ENCODE measurements at places on chromosomes 6 and 20. TPM values are rescaled to one million over a fixed set of nuclear protein-coding genes. Genes with fewer than 3 reads are reported as not detected.
A peak's percentile ranks its signal among the peaks of the same experiment; 100 is the strongest.

The TP53RK gene
- 22.4 TPM for total RNA-seq

The TSBP1 gene
- not detected for total RNA-seq

DNA sequence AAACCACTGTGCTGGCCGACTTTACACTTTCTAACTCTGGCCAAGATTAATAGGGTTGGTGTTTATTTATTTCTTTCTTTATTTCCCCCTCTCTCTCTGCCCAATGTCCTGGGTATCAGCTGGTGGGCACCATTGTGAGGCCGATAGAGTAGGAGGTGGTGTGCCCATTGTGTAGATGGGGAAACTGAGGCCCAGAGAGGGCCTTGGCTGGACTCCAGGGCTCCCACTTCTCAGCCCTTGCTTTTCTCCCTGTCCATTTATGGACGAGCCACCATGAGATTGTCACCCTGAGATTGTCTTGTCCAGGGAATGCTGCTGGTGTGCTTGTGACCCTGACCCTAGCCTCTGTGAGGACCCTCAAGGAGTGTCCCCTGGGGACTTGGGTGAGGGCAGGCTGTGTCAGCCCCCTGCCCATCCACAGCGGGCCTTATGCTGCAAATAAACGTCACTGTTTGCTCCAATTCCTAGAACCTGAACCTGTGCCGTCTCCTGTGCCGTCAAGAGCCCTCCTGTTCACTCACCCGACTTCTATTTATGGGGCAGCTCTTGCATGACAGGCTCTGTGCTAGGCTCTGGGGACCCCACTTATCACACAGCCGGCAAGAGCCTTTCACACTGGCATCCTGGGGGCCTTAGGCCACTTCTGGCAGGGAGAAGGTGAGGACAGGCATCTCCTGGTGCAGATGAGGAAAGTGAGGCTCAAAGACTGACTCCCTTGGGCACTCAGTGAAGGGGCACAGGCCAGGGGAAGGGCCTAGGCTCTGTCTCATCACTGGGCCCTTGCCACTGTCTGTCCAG lies 24.8 kb downstream of the SUN5 start:
- DNase-seq = no peak

- DNase-seq = no peak
These were observed 422.4 kb downstream of the DOK5 start for GRCh38 chr20:54897787-54898186.

- no peak for DNase-seq
These were observed 58.9 kb downstream of the MYH7B start for GRCh38 chr20:35014537-35014936.

DNA sequence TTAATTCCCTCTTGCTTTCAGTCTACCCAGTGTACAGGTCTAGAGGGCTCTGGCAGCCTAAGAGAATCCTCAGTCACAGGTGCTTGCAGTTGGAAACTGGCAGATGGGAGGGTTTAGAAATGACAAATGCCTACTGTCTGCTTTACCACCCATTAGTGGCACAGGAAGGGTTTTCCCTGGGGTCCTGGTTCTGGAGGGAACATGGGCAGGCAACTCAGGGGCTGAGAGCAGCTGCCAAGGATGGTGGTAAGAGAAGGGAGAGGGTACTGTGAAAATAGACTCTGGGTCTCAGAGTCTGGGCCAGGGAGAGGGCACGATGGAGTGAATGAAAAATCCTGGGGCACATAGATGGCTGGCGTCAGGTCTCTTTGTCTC lies 103.5 kb downstream of the TCP11 start:
- DNase-seq = no peak

- no peak for DNase-seq
These were observed 403.3 kb downstream of the TAF4 start for GRCh38 chr20:61662226-61662967.

GRCh38 chr6:105753620-105754211 lies 332.4 kb upstream of the PRDM1 start:
- DNase-seq = peak; percentile 8

DNA sequence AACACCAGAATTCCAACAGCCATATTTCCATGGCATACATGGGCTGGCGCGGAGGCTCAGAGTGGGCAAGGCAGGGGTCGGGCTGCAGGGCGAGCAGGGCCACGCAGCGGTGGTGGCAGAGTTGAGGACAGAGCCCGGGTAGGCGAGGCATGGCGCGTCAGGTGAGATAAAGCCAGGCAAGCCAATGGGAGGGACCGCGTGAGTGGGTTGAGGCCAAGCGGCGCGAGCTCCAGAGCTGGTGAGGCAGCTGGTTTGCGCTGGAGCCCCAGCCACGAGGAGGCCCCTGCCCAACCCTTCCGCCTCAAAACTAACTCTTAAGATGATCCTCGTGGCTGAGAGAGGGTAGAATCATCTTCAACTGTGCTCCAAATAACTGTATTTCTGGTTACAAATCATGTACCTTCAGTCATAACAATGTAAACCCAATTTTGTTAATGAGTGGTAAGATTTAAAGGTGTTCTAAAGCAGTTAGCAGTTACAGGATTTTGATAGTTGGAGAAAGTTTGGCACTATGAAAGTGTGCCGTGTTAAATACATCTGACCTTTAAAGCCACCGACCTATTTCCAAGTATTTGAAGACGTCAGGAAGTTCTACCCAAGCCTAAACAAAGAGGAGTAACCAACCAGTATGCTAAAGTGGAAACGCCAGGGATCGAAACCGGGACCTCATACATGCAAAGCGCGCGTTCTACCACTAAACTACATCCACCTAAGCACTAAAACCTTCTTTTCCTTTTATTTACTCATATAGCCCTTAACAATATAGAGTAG lies 107.9 kb downstream of the GPX5 start:
- no peak for DNase-seq

DNA sequence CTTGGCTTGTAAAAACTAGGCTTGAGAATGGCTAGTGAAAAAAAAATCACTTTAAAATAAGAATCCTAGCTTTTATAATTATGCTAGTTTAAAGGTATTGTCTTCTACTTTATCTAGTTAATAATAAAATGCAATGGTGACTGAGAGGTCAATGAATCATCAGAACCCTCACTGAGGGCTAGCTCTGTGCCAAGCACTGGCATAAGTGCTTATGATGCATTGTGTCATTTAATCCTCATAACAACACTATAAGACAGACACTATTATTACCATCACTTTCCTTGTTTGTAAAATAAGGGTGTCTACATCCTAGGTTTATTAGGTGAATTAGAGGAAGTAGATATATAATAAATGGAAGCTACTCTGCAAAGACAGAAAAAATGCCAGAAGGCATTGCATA lies 144.3 kb downstream of the F13A1 start:
- no peak for DNase-seq

DNA sequence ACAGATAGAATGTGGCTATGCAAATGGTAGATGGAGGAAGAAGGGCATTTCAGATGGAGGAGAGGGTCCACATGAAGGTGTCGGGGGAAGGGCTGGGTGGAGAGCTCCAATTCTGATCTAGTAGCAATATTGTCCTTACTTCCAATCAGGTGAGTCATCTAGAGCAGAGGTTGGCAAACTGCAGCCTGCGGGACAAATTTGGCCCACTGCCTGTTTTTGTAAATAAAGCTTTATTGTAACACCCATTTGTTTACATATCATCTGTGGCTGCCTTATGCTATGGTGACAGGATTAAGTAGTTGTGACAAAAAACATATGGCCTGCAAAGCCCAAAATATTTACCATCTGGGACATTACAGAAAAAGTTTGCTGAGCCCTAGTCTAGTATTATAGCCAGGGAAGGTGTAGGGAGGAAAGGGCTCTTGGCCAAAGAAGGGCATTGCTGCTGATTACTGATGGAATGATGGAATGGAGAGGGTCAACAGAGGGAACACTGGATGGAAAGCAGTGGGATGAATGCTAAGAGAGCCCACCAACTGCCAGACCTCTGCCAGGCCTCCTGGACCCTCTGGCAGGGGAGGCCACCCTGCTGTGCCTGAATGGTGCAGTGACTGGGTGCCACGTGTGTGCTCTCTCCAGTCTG lies 79.8 kb downstream of the SLC22A23 start:
- no peak for DNase-seq

DNA sequence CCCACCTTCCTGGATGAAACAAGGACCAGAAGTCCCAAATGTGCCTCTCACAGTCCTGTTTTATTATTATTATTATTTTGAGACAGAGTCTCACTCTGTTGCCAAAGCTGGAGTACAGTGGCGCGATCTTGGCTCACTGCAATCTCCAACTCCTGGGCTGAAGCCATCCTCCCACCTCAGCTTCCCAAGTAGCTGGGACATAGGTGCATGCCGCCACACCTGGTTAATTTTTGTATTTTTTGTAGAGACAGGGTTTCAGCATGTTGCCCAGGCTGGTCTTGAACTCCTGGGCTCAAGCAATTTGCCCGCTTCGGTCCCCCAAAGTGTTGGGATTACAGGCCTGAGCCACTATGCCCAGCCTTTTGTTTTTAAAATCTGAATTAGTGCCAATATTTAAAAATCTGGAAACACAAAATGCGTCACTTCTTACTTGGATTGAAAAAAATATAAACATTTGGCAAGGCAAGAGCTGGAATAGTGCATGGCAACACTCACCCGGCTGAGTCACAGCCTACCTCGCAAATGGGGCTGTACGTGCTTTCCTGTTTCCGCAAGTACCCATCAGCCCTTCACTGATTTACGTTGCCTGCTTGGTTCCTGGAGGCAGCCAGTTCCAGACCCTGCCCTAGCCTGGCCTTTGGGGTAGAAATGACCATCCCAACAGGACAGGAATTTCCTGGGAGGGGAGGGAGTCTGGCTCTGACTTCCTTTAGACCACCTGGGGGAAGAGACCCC lies 6.3 kb downstream of the SDCBP2 start:
- no peak for DNase-seq

DNA sequence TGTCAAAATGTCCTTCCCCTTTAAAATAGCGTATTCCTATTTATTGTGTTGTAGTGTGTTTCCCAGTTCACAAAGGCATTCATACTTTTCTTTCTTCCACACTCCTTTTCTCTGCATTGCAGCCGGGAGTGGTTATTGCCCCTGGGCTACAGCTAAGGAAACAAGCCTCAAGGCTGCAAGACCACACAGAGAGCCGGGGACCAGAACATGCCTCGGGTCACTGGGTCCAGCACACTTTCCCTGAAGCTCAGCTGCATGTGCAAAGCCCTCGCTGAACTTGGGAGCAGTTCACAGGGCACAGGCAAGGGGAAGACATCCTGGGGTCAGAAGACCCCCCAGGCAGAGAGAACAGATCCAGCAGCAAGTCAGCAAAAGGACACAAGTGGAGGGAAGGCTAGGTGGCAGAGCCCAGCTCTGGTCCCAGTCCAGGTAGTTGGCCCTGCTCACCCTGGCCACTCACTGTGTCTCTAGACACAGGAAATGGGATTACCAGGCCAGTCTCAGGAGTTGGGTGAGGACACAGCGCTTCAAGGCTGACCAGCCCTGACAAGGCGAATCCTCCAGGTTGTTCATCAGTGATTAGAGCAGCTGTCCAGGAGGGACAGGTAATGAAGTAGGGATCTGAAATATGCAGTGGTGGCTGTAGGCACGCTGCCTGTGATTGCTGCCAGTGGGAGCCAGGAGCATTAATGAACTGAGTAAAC lies 118.2 kb downstream of the CD83 start:
- DNase-seq = no peak

DNA sequence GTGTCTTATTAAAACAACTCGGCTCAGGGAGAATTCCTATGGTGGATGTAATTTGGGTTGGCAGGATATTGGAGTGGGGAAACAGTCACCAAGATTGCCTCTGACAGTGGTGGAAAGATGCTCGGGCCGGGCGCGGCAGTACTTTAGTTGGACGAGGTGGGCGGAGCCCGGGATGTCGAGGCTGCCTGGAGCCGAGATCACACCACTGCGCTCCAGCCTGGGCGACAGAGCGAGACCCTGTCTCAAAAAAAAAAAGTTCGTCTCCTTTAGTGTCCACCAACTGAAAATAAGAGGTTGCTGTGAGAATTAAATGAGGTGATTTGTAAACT lies 621 bp downstream of the NOL7 start:
- DNase-seq = no peak

DNA sequence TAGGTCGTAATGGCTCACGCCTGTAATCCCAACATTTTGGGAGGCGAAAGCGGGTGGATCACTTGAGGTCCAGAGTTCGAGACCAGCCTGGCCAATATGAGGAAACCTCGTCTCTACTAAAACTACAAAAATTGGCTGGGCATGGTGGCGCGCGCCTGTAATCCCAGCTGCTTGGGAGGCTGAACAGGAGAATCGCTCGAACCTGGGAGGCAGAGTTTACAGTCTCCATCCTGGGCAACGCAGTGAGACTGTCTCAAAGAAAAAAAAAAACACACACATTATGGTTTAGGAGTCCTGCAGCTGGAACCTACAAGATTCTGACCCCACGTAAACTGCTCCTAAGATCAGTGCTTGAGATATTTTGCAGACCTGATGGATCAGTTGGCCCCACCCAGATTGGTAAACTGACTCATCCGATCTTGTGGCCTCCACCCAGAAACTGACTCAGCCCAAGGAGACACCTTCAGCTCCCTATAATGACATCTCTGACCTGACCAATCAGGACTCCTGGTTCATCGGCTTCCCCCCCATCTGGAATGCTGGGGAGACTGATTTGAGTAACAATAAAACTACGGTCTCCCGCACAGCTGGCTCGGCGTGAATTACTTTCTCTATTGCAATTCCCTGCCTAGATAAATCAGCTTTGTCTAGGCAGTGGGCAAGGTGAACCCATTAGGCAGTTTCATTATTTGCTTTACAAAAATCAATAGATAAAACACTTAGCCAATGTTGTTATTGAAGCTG lies 96.2 kb upstream of the BTN3A2 start:
- DNase-seq = no peak

DNA sequence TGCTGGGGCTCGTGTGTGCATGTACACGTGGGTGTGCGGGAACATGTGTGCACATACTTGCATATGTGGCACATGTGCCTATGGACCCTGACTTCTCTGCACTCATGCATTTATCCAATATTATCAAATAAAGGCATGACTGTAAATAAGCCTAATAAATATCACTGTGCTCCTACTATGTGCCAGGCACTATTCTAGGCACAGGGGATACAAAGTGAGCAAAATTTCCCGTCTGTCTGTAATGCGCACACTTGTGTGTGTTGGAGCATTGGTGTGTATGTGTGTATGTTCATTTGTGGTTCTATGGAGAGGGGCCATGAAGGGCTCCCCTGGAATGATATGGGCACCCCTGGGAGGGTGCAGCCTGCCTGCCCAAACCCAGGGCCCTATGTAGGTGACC lies 41.9 kb downstream of the ITPR3 start:
- no peak for DNase-seq

DNA sequence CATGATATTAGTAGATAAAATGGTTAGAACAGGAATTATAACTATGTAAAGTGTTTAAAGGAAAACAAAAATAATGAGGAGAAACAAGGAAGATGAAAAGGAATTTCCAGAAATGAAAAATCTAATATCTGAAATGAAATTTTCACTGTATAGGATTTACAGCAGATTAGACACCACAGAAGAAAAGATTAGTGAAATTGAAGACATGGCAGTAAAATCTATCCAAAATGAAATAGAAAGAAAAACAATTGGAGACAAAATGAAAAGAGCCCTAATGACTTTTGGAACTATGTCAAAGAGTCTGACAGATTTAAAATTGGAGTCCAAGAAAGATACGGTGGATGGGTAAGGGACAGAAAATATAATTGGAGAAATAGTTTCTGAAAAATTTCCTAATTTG lies 174.2 kb downstream of the AKAP7 start:
- DNase-seq = no peak
